ENCODE measurements at places on chromosomes 7 and 10. TPM values are rescaled to one million over a fixed set of nuclear protein-coding genes. Genes with fewer than 3 reads are reported as not detected.

The MMRN2 gene
- 29.9 TPM for polyA plus RNA-seq

The SNX10 gene
- polyA plus RNA-seq: 11.1 TPM

The H2BK1 gene
- not detected for polyA plus RNA-seq

The STAG3 gene
- 23.9 TPM for polyA plus RNA-seq

The SYPL1 gene
- 112 TPM for polyA plus RNA-seq

The HKDC1 gene
- 4.1 TPM for polyA plus RNA-seq

The PLEKHS1 gene
- 0.05 TPM for polyA plus RNA-seq

The PPIF gene
- polyA plus RNA-seq: 35.4 TPM

The EBLN1 gene
- not detected for polyA plus RNA-seq

The SPDYE1 gene
- 2.2 TPM for polyA plus RNA-seq
